ENCODE measurements at places on chromosomes 2 and 18.

DNA sequence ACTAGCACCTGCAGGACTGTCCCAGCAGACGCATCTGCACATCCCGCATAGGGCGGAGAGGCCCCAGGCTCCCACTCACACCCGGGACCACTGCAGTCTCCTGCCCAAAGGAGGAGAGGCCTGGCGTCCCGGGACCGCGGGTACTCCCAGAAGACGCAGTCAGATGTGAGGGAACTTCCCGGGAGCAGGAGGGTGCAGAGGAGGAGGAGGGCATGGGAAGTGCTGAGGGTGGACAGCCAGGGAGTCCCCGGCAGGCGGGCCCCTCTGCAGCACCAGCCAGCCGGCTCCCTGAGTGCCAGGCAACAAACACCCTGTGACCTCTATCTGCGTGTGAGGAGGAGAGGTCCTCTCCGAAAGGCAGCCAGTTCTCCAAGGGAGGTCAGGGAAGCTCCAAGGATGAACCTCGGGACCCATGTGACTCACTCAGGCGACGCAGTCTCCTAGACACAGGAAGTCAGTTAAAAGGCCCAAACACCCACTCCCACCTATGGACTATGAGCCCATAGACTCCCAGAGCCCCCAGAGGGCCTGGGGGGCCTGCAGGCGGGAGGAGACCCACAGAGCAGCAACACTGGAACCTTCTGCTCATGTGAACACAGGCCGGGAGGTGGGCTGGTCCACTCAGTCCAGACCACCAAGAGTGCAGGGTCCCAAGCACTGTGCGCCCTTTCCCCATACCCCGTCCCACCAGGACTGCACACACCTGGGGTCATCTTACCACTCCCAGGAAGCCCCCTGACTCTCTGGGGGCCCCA lies 4.2 kb downstream of the PXDN start:
- no peak for DNase-seq

DNA sequence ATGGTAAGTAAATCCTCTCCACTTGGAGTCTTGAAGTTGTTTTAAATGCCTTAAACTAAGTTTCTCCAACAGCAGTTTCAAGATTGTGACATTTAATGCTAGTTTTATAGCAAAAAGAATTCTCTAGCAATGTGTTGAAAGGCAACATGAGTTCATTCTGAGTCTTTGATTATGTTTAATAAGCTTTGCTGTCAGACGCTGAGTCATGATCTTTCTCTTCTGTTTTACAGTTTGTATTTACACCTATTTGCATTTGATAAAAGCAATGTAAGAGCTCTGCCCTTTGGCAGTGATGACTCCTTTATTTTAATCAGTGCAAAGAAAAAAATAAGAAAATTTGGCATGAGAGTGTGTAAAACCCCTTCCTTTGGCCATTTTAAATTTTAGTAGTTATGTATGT lies 497.7 kb downstream of the STK39 start:
- no peak for DNase-seq

DNA sequence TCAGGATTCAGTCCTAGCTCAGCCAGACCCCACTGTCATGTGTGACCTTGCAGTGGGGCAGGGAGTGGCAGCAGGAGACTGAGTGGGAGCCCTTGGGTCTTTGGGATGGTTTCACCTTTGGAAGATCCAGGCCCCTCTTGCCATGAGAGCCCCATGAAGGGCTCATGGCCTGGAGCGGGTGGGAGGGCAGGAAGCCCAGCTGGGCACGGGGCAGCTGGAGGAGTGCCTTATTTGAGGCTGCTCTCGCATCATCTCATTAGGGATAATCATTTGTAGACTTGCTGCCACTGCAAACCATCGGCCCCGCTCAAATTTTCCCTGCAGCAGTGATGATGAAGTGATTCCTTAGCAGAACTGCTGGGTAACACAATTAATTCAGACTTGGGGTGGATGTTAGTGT lies 73.9 kb downstream of the TGOLN2 start:
- no peak for DNase-seq

GRCh38 chr2:199488772-199489400 lies 31.1 kb upstream of the SATB2 start:
- DNase-seq, result peak; percentile 18
